CD4-positive, alpha-beta T cell (primary cell): ENCODE measurements at places on chromosomes 7 and 10.

- no peak for DNase-seq
Measured at GRCh38 chr10:53786236-53786900, 1013.8 kb upstream of the MBL2 start.

DNA sequence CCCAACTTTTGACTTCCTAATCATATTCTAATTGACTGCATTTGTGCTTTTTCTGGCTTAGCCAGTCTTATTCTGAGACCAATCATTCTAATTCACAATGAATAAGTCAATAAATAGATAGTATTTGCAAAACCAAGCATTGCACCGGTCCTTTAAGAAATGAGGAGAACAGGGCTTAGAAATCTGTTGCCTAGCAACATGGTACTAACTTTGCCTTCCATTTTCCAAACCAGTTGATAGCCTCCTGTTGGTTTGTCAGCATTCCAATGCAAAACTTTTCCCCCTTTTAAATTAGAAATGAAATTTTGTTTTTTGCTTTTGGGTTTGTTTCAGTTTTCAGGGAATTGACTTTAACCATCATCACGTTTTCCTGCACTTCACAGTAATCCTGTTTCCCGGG, 603.5 kb upstream of the NRP1 start:
- no peak for DNase-seq

GRCh38 chr7:73799282-73800141, 29.4 kb upstream of the CLDN3 start:
- DNase-seq, result no peak

GRCh38 chr7:64747802-64748201, 46.4 kb upstream of the ZNF138 start:
- DNase-seq, result no peak

- no peak for DNase-seq
Measured at GRCh38 chr10:123139165-123139520, 3.4 kb downstream of the HMX3 start.

GRCh38 chr7:133550145-133550544, 297.3 kb downstream of the EXOC4 start:
- DNase-seq, result no peak

GRCh38 chr10:43598446-43598845, 7.8 kb upstream of the ZNF485 start:
- no peak for DNase-seq

GRCh38 chr7:155533827-155534690, 12.3 kb downstream of the CNPY1 start:
- no peak for DNase-seq

DNA sequence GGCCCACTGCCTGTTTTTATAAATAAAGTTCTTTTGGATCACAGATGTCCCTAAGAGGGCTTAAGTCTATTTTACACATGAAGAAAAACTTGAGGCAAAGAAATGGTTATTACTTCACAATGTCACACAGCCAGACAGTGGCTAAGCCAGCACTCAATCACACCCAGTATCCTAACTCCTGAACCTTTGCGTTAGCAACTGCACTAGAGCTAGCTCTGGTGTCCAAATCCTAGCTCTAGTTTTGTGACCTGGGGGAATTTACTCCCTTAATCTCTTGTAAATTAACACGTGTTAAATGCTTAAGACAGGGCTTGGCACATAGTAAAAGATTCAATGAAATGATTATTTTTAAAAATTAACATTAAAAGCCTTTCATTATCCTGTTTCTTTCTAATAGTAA, 49.0 kb upstream of the TPK1 start:
- DNase-seq, result no peak

- DNase-seq, result no peak
Measured at GRCh38 chr7:142352543-142352942, 94.7 kb upstream of the PRSS58 start.

DNA sequence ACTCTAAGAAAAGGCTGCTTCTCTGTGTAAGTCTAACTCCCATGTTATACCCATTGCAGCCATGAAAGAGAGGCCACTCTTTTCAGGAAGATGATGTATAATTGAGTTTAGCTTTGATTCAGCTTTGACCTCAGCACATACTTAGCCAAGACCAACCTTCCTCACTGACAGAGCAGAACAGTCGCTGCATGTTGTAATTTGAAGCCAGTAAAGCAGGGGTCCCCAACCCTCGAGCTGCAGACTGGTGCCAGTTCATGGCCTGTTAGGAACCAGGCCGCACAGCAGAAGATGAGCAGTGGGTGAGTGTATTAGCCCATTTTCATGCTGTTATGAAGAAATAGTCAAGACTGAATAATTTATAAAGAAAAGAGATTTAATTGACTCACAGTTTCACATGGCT, 223.9 kb downstream of the GPR158 start:
- no peak for DNase-seq

- DNase-seq, result no peak
Measured at GRCh38 chr7:40859965-40860543, 725.2 kb downstream of the SUGCT start.

DNA sequence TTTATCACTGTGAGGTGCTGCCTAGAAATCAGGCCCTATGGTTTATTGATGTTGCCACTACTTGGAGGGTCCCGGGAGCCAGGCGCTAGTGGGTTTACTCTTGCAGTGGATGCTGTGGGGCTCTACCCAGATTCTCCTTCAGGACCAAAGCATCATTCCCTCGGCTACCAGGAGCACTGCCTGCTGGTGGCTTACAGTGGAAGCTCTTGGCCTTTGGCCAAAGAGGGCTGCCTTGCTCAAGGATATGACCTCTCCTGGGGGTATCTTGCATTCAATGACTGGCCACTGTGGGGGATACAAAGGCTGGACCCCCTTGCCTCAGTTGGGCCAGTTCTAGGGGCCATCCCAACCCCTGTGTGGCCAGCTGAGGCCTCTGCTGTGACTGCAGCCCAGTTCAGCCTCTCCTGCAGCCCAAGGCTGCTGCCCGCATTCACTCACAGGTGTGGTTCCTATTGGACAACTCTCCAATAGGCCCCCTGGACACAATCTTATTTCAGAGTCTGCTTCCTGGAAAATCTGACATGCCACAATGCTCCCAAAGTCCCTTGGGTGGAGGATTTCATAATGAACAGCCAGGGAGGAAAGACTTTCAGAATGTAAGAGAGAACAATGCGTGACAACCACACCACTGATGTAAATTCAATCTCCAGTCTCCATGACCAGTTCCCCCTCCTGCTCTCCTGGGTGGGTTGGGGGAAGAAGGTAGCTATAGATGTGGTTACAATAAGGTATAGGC, 196.3 kb downstream of the SNX10 start:
- DNase-seq, result no peak
